ENCODE measurements at places on chromosomes 12 and 14.

- no peak for DNase-seq
Measured at GRCh38 chr12:25594376-25594775, 41.3 kb upstream of the LMNTD1 start.

DNA sequence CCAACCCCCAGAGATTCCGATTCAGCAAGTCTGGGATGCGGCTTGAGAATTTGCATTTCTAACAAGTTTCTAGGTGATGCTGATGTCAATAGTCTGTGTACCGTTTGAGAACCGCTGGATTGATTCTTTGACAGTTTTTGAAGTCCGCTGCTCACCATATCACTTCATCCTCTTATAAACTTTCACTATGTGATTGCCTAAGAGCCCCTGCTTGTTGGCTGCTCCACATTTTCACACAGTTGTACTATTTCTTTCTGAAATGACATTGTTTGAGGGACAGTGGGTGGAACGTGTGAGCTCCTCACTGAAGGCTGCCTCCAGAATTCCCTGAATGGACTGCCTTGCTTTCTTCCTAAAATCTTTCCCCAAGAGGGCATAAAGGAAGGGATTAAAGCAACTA, 7.7 kb downstream of the C3AR1 start:
- no peak for DNase-seq

DNA sequence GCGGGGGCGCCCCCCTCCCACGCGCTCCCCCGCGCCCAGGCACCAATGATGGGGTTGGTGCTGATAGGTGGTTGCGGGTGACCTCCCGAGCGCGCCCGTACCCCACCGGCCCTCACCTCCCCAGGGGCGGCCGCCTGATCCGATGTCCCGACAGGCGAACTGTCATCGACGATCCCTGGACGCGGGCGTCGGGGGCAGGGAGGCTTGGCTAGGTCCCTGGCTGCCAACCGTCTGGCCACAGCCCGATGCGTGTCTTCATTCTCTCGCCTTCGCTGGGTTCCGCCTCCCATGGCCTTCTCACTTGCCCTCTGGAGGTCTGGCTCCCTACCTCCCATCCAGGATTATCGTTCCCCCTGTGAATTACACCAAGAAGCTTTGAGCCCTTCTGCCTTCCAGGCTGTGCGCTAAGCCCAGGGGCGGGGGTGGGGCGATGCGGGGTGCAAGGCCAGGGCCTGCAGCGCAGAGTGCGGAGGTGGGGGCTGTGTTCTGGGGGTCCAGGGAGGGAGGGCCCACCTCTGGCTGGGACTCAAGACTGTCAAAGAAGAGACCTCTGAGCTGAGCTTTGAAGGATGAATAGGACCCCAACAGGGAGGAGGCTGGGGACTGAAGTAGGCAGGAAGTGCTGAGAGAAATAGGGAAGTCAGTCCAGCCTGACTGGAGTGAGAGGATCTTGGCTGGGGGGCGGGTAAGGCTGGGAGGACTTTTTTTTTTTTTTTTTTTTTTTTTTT, 7.7 kb upstream of the RACGAP1 start:
- no peak for DNase-seq

GRCh38 chr12:25692115-25693035, 139.3 kb upstream of the LMNTD1 start:
- DNase-seq = no peak

DNA sequence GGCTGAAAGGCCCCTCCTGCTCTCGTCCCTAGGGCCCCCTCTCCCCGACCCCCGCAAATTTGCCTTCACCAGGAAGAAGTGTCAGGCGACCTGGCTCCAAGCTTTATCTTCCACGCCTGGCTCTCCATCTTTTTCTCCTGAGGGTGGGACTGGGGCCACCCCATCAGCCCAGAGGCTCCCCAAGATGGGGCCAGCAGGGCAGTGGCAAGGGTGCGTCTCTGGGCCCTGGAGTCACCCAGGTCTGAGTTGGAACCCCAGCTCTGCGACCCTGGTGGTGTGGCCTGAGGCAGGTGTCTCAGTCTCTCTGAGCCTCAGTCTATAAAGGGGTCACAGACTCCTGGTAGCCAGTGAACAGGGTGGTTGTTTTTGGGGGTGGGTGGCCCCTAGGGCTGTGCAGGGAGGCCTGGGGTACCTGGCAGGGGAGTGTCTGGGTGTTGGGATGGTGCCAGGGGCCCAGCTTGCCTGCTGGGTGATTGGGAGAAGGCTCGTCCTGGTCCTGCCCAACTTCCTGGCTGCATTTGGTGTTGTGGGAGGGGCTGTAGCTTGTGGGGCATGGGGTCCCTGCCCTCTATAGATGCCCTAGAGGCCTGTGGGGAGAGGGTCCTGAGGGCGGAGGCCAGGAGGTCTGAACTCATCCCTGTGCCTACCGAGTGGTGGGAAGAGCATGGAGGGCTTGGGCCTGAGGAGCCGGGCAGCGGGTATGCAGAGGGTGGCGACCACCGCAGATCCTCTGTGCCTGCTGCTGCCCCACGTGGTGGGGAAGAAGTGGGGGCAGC, 7.6 kb downstream of the KIF26A start:
- DNase-seq = no peak

GRCh38 chr12:60872850-60873713, 1277.3 kb downstream of the SLC16A7 start:
- no peak for DNase-seq

GRCh38 chr12:22648668-22649067, 23.7 kb downstream of the ETNK1 start:
- no peak for DNase-seq

GRCh38 chr12:124326871-124327270, 32.0 kb downstream of the RFLNA start:
- no peak for DNase-seq

- no peak for DNase-seq
Measured at GRCh38 chr12:55974308-55974730, 441 bp downstream of the RAB5B start.

DNA sequence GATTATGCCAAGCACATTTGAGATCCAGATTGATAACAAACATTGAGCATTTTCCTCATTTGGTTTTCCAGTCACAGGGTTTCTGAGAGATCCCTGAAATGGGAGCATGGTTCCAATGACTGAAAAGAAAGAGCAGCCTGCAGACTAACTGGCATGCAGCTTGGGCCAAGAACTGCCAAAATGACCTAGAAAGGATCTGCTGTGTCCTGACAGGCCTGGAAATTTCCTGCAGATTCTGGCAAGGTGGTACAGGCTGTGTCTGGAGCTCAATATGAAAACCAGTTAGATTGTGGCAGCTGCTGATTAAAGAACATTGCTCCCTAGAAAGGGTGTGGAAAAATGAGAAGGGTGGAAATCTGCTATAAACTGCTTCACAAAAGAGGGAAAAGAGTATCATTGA, 417.3 kb downstream of the IPO8 start:
- DNase-seq = no peak

GRCh38 chr12:45178771-45179170, 37.1 kb upstream of the ANO6 start:
- DNase-seq = no peak

- no peak for DNase-seq
Measured at GRCh38 chr14:38737686-38738407, 365.2 kb downstream of the SEC23A start.

DNA sequence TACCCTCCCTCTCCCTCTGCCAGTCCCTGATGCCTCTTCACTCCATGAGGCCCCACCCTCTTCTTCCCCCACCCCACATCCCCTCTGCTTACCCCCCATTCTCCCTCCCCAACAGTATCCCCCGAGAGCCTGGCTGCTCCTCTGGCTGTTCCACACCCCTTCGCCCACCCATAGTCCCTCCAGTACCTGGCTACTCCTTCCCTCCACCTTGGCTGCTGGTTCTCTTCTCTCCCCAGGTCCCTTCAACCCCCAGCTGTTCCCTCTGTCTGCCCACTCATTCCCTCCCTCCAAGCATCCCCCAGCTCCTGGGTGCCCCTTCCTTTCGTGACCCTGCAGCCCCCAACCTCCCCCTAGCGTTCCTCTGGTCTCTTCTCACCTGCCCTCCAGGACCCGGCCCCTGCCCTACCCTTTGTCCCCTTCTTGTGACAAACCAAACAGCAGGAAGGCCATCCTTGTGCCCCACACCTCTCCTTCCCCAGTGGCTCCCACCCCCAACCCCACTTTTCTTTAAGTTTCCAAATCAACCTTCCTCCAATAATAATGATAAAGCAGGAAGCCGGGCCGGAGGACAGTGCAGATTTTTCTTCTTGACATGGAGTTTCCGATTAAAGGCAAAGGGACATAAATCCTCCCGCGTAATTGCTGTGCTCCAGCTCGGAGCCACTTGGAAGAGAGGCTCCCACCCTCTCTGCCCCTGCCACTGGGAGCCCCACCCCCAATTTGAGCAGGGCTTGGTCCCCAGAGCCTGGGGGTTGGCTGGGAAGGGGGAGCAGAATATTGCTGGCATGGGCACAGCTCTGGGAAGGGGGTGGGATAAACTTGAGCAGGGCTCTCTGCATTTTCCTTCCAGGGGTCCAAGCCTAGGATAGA, 40.0 kb downstream of the SMUG1 start:
- no peak for DNase-seq

- no peak for DNase-seq
Measured at GRCh38 chr12:77104792-77105191, 39.4 kb upstream of the E2F7 start.

DNA sequence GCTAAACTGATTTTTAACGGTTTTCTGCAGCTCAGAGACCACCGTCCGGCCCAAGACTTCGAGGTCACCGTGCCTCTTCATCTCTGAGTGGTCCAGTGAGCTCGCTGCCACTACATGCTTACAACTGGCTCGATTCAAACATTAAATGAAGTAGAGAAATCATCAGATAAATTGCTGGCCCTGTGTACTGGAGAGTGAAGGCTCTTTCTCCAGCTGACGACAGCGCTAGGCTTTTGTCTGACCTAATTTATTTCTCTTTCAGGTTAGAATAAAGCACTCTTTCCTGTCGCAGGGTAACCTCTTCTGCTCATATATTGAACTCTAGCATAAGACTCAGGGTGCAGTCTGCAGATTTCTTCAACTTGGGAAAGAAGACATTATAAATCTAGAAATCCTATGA, 6.4 kb downstream of the BCL11B start:
- DNase-seq = no peak

GRCh38 chr12:12720052-12720451, 2.9 kb downstream of the CDKN1B start:
- no peak for DNase-seq

DNA sequence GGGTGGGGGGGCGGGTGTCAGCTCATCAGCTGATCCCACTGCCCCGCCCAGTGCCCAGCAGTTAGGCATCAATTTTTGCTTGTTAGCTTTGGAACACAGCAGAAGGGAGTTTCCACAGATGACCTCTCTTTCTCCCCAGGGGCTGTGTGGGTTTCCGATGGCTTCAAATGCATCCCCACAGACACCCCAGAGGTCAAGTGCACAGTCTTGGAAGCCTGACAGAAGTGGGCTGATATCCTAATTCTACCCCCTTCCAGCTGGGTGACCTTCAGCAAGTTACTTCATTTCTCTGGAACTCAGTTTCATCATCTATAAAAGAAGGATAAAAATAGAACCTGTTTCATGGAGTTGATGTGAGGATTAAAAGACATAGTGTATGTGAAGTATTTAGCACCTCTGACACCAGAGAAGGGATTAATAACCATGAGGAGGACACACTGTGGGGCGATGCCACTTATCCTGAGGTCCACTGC, 22.0 kb downstream of the TTC9 start:
- no peak for DNase-seq

- DNase-seq = no peak
Measured at GRCh38 chr14:103395244-103395643, 10.0 kb downstream of the MARK3 start.

DNA sequence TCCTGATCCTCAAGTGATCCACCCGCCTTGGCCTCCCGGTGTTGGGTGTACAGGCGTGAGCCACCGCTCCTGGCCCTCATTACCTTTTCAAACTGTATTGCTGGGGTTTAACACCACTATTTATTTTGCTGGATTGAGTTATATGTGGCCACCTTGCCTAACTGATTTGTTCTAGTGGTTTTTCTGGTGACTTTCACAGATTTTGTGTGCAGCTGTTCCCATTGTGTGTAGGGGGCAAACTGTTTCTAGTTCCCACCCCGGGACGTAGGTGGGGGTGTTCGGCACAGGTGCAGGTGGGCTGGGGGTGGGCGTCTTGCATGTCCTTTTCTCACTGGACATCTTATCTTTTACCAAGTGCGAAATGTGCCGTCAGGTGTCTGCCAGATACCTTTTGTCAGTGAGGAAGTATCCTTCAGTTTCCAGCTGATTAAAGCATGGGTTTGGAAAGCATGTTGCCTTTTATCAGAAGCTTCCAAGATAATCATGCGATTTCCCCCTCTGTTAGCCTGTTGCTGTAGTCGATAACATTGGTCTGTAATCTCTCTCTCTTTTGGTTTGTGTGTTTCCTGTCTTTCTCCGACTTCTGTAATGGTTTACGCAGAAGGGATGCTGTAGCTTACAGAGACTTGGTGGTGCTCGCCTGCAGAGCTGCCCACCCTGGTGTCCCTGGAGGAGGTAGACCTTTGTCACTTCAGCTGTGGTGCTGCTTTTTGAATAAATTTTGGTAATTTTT, 33.6 kb downstream of the AACS start:
- DNase-seq = no peak

GRCh38 chr14:91893669-91894068, 26.3 kb upstream of the TC2N start:
- no peak for DNase-seq

- peak; percentile 13 for DNase-seq
Measured at GRCh38 chr12:3041558-3042164, 35.5 kb upstream of the TSPAN9 start.

DNA sequence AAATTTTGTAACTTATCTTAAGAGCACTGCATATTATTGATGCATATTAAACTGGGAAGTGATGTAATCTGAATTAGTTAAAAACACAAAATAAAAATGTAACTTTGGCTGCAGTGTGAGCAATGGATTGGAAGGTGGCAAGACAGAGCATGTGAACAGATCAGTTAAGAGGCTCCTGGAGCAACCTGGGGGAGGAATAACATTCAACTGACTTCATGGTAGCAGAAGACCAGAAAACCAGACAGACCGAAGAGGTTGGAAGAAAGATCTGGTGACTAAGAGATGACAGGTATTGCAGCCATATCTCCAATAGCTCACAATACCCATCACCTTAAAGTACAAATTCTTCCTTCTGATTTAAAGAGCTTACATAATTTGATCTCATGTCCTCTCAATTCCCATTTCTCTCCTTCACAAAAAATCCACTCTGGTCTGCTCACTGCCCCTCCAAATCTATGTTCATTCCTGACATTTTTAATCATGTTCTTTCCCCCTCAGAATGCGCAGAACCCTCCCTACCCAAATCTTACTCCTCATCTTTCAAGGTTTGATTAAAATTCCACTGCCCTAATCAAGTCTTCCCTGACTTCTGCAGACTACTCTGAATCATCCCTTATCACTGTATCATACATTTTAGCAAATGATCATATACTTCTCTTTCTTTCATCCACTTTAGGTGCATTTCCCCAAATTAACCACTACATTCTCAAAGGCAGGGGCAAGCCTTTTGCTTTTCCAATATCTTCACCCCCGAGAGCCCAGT, 51.5 kb downstream of the DUSP16 start:
- DNase-seq = no peak

GRCh38 chr12:124233041-124233796, 61.7 kb upstream of the RFLNA start:
- DNase-seq = no peak
